ENCODE measurements at places on chromosomes 3 and 15. TPM values are rescaled to one million over a fixed set of nuclear protein-coding genes. Genes with fewer than 3 reads are reported as not detected.

CHRNA5 gene
- 2.0 TPM for total RNA-seq

ZNF774 gene
- total RNA-seq: 3.4 TPM

TMEM44 gene
- total RNA-seq: 16.7 TPM

TMF1 gene
- 37.6 TPM for total RNA-seq

All from myocyte (in vitro differentiated cells).